Effector CD4-positive, alpha-beta T cell (primary cell): ENCODE measurements at places on chromosomes 1 and 21.

GRCh38 chr1:14301704-14302024, 296.8 kb upstream of the KAZN start:
- no peak for DNase-seq

DNA sequence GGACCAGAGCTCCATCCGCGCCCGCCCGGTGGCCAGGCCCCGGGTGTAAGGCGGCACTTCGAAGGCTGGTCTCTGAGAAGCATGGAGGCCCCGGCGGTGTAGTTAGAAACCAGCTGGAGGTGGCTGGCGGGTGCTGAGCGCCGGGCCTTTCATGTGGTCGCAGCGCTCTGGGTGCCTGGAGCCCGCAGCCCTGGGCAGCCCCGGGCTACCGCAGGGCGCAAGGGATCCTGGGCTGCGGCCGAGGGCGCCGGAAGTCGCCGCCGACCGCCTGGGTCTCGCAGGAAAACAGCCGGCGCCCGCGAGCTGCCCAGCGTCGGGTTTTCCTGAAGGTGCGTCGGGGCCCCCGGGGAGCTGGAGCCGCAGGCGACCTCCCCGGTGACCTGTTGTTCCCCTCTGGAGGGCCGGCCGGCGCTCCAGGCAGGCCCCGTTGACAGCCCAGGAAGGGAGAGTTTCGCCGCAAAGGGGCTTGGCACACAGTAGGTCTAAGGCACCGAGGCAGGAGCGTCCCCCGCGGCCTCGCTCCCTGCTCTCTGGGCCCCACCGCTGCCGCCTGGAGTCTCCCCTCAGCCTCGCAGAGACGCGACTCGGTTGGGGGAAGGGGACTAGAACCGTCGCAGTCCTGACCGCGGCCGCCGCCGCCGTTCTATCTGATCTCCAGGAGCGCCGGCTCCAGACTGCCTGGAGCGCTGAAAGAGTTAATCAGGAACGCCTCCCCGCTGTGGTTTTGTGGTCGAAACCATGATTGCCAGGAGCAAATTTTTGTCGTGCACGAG, 2.7 kb downstream of the GRHL3 start:
- peak; percentile 40 for DNase-seq

DNA sequence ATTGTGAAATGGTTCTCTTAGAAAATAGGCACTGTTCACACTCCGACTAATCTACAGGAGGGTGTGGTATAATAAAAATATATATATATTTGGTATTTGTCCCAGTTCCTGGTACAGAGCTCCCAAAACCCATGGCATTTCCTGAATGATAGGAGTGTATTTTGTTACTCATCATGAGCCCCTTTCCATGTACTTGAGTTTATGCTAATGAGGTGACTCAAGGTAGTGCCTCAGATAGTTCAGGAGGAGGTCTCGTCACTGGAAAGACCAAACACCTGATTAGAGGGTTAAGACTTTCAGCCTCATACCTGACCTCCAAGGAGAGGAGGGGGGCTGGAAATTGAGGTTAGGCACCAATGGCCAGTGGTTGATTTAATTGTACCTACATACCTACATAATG, 57.9 kb downstream of the TTC3 start:
- DNase-seq = no peak

DNA sequence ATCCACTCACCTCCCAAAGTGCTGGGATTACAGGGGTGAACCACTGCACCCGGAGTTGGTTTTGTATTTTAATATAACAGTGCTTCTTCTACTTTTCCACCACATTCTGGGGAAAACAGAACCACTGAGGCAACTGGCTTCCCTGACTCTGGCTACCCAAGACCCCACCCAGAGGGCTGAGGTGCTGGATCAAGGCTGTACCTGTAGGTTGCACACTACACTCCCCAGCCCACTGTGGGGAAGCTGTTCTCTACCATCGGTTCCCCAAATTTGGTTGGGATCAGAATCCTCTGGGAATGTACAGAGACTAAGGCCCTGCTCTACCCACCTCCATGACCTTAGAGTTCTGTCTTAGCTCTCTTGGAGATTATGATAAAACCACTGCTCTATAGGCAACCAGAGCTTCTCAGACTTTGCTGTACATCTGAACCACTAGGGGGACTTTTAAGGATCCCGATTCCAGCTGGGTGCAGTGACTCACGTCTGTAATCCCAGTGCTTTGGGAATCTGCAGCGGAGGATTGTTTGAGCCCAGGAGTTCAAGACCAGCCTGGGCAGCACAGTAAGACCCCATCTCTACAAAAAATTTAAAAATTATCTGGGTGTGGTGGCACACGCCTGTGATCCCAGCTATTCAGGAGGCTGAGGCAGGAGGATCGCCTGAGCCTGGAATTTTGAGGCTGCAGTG, 51.6 kb downstream of the GNG4 start:
- DNase-seq = no peak

DNA sequence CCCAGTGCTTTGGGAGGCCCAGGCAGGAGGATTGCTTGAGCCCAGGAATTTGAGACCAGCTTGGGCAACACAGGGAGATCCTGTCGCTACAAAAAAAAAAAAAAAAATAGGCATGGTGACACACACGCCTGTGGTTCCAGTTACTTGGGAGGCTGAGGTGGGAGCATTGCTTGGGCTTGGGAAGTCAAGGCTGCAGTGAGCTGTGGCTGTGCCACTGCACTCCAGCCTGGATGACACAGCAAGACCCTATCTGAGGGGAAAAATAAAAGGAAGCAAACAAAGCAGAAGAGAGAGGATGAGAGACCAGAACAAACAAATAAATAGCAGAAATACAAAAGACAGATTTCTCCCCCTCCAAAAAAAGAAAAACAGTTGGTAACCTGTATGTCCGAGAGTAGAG, 34.0 kb downstream of the MTF2 start:
- no peak for DNase-seq

GRCh38 chr1:21951226-21951870, 14.2 kb upstream of the HSPG2 start:
- no peak for DNase-seq

GRCh38 chr1:150558303-150558704, 9.1 kb downstream of the ADAMTSL4 start:
- no peak for DNase-seq

- peak; percentile 16 for DNase-seq
These were observed 101.2 kb downstream of the AKT3 start for GRCh38 chr1:243748706-243749283.

DNA sequence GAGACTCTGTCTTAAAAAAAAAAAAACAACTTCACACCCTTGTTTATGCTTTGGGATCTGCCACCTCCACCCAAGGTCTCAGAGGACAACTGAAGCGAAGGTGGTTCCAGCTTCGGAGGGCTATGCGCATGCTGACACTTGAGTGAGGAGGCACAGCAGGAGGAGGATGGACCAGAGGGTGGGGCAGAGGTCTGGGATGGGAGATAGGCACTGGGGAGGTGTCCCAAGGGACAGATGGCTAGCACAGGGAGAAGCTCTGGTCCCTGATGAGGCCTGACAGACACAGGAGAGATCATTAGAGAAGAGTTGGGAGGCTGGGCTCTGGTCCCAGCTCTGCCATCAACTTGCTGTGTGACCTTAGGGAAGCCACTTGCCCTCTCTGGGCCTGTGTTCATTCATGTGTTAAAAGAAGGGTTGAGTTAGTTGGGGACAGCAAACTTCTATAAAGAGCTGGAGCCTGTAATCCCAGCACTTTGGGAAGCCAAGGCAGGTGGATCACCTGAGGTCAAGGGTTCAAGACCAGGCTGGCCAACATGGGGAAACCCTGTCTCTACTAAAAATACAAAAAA, 16.8 kb downstream of the E2F2 start:
- DNase-seq = no peak

DNA sequence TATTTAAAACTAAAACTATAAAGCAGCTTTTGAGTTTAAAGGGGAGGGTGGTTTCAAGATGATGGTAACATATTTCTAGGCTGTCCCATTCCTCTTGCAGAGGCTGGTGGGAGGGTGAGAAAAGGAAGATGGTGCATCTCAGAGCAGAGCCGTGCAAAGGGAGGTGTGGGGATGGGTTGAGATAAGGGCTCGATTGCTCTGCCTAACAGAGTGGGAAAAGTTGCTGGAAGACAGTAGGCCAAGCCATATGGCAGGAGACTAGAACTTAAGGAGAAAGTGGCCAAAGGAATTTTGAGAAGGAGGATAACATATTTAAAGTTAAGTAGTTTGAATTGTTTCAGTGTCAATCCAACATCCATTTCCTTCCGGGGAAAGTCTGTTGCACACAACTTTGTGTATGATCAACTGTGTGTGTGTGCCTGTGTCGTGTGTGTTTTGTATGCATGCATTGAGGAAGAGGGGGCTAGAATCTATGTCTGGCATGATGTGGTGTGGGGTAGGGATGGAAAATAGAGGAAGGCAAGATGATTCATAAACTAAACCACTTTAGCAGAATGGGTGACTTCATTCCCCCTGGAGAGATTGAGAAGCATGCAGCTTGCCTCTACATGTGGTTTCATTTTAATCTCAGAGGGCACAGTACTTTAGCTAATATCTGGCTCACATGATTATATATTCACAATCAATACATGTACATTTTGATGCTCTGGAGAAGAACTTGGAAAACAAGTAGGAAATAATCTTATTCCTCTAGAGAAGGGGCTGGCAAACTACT, 145.0 kb upstream of the DNAH14 start:
- DNase-seq = no peak

DNA sequence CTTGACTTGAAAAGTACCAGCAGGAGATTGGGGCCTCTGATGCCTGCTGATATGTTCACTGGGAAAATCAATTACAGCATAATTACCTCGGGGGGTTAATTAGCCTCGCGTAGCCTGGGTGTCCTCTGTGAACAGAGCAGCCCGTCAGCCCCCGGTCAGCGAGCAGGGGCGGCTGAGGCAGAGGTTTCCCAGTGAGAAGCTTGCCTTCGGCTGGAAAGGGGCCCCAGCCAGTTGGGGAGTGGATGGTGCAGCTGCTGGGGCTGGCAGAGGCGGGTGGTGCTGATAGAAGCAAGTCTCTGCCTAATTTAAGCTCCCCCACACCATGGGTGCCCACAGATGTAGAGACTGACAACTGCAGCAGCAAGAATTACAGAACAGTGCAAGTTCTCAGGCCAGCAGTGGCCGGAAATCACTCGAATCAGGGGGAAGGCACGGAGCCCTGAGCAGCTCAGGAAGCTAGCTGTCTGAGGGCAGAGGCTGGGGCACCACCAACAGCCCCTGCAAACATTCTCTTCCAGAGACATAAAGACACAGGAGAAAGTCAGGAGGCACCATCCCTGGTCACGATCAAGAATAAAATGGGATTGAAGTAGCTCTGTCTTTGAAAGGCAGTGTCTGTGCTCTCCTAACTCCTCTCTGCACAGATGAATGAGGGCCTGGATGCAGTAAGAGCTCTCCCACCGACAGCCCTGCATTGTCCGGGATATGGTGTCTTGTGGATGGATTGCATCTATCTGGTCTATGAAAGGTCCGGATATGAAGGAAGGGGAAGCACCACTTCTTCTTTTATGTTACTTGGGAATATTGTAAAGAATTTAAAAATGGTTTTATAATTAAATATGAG, 166.5 kb upstream of the CD34 start:
- DNase-seq = no peak

- peak; percentile 73 for DNase-seq
These were observed 9.8 kb upstream of the TSPAN2 start for GRCh38 chr1:115098979-115099692.

DNA sequence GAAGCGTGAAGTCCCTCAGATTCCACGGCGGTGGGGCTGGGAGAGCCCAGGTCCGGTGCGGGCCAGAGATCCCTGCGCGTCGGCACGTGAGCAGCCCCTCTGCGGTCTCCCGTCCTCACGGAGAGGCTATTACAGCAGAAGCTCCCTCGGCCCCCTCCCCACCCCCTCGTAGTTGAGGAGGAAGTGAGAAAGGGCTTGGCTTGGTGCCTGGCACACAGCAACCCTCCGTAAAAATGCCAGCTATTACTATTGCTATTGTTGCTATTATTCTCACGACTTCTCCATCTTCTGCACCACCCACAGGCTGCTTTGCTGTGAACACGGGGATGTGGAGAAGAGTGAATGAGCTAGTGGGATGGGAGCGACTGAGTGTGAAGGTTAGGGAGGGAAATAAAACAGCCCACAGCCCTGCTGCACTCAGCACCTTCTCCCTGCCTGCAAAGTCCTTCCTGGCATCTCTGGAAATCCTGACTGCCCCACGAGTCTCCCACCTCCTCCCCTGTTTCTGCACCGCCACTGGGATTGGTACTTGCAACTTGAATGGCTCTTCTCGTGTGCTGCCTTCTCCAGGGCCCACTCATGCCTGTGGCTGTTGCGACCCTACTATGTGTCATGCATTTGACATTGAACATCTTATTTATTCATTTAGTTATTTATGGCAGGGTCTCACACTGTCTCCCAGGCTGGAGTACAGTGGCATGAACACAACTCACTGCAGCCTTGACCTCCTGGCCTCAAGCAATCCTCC, 26.6 kb downstream of the ZBTB18 start:
- DNase-seq = no peak

- DNase-seq = no peak
These were observed 91.5 kb upstream of the IPO9 start for GRCh38 chr1:201737352-201738060.

DNA sequence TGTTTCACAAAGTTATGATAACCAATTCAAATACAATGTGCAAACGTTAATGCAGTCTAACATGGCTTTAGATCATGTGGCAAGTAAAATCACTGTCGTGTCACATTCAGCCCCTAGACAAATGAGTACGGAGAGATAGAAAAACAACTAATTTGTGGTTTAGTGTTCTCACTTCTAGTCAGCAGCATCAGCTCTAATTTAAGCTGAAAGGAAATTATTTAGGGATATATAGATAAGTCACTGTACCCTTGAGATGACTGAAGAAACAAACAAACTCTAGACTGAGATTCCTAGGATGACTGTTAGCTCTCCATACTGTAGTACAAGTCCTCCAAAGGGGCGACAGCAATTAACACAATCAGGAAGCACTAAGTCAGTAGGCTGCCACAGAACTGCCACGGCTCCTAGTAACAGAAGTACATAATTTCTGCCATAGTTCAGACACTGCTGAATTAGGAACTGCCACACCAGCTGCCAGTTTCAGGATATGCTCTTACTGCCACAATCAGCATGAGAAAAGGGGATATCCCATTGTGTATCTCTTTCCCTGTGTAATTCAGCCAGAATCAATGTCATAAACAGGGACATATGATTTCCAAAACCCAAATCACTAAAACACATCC, 150.4 kb upstream of the NEGR1 start:
- no peak for DNase-seq

GRCh38 chr1:30753660-30754123, 3.9 kb downstream of the LAPTM5 start:
- no peak for DNase-seq

- no peak for DNase-seq
These were observed 108.9 kb upstream of the NEK7 start for GRCh38 chr1:198047913-198048312.

- DNase-seq = no peak
These were observed 1.7 kb downstream of the HECTD3 start for GRCh38 chr1:45009296-45009865.

DNA sequence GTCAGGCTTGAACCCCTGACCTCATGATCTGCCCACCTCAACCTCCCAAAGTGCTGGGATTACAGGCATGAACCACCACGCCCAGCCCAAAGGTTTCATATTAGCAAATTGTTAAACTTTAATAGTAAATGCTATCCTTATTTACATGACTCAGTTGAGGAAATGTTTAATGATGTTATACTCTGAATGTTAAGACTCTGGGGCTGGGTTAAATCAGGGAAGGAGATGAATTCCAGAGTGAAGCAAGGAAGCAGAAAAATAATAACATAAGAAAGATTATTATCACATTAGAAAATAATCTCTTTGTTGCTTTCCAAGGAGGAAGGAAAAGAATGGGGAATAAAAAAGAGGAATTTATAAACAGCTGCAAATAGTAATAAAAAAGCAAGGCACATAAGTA, 105.3 kb downstream of the PTGS2 start:
- no peak for DNase-seq
